Activated naive CD8-positive, alpha-beta T cell treated with anti-CD3 and anti-CD28 coated beads, Interleukin-2, amount 50 U/mL, for 16 hours (primary cell): ENCODE measurements at places on chromosomes 1 and 21.

- DNase-seq, result no peak
Observed at GRCh38 chr1:30888391-30888790, 20.2 kb downstream of the SDC3 start.

DNA sequence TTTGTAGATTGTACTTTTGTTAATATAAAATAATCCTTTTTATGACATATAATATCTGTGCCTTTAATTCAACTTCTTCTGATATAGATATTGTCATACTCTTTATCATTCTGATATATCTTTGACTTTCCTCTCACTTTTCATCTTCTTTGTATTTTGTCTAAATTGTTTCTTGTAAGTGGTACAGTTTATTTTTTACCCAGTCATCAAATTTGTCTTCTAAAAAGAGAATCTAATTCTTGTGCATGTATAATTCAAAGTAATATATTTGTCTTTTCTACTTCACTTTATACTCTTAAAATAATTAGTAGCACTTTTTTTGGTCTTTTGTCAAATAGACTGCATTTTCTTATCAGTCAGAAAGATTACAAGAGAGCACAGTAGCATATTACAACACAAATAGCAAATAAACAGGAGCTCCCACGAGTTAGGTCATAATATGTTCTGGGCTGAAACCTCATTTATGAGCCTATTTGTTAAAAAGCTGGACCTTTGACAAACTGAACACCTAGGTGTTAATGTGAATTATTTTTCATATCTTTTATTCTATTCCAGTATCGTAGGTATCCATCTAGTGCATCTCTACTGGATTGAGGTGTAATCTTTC, 379.7 kb upstream of the B3GALT2 start:
- no peak for DNase-seq

GRCh38 chr1:10516925-10517676, 42.4 kb downstream of the PEX14 start:
- no peak for DNase-seq

- no peak for DNase-seq
Observed at GRCh38 chr21:46498335-46499050, 39.8 kb downstream of the DIP2A start.

DNA sequence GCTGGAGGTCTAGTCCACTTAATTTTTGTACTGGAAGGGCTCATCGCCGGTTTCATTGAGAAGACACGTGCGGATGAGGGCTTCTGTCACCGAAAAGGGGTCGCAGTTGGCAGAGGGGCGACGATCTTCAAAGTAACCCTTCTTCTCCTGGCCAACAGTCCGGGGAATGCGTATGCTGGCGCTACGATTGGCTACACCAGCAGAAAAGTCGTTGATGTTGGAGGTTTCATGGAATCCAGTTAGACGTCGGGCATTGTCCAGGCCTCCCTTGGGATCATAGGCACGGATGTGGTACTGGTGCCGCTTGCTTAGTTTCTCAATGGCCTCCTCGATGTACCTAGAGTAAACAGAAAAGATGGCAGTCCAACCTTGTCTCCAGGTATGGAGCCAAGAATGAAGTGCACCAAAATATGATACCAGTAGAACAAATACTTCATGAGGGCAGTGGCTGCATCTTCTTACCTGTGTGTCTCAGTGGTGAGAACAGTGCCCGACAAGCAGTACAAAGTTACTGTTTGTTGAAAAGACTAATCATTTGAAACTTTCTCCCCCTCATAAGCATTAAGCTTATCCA, 7.1 kb downstream of the GLUL start:
- DNase-seq, result no peak

GRCh38 chr1:41454406-41454805, 30.1 kb downstream of the EDN2 start:
- DNase-seq, result no peak

DNA sequence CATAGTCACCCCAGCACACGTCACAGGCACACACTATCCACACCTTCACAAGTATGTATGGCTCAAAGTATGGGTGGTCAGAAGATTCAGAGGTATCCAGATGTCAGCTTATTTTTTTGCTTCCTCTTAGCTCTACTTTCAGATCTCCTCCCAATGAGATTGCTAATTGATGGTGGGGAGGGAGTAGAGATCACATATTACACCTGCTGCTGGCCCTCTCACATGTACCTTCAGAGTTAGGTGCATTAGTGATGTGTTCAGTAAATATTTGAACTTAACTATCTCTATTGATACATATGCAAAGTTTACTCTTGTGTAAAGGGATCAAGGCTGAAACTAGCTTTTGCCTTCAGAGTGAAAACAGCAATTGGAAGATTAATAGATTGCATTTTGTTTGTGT, 262.6 kb downstream of the PCP4 start:
- no peak for DNase-seq

GRCh38 chr1:181497870-181498269, 14.6 kb downstream of the CACNA1E start:
- no peak for DNase-seq

DNA sequence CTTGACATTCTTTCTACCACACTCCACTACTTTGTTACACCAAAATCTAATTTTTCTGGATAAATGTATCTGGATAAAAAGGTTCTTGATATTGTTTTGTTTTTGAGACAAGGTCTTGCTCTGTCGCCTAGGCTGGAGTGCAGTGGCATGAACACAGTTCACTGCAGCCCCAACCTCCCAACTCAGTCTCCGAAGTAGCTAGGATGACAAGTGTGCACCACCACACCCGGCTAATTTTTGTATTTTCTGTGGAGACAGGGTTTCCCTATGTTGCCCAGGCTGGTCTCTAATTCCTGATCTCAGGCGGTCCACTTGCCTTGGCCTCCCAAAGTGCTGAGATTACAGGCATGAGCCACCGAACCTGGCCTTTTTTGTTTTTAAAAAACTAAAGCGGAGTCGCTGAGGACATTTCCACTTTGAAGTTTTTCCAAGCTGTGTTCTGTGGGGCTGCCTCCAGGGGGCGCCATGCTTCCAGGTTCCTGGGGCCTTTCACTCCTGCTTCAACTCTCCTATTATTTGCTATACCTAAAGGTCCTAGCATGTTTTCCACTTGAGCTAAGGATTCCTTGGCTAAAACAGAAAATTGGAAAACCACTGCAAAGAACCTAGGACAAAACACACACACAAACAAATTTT, 14.1 kb upstream of the NCMAP start:
- DNase-seq, result no peak

DNA sequence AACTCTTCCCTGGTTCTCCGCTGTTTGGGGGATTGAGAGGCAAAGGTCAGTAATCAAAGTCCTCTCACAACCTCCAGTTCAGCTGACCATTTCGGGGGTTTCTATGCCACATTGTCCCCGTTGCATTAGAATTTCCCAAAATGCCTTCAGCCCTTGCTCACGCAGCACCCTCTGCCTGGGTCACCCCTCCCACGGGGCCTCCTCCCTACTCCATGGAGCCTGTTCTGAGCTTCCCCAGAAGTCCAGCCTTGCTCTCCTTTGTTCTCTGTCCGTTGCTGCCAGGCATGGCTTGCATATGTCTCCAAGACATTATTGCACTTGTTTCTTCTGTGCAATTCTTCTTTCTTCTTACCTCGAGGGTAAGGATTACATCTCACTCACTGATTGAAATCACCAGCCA, 16.5 kb downstream of the DMRTB1 start:
- no peak for DNase-seq

DNA sequence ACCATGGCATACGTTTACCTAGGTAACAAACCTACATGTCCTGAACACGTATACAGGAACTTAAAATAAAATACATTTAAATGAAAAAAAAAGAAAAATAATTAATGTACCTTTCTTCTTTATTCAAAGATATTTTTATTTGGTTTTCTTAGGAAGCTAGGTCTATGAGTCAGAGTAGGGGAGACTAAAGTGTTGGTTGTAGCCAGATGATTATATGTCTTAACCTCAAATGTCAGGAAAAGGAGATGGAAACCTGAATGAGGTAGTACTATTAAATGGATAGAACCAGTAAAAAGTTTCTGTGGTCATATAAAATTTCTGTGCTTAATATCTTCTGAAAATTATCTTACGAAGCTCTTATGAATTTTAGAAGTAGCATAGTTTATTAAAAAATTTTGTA, 275.8 kb downstream of the KCTD3 start:
- DNase-seq, result no peak

GRCh38 chr1:244840219-244840794, 4.8 kb downstream of the COX20 start:
- DNase-seq, result no peak

GRCh38 chr1:24966121-24966723, 36.1 kb upstream of the RUNX3 start:
- DNase-seq, result no peak

DNA sequence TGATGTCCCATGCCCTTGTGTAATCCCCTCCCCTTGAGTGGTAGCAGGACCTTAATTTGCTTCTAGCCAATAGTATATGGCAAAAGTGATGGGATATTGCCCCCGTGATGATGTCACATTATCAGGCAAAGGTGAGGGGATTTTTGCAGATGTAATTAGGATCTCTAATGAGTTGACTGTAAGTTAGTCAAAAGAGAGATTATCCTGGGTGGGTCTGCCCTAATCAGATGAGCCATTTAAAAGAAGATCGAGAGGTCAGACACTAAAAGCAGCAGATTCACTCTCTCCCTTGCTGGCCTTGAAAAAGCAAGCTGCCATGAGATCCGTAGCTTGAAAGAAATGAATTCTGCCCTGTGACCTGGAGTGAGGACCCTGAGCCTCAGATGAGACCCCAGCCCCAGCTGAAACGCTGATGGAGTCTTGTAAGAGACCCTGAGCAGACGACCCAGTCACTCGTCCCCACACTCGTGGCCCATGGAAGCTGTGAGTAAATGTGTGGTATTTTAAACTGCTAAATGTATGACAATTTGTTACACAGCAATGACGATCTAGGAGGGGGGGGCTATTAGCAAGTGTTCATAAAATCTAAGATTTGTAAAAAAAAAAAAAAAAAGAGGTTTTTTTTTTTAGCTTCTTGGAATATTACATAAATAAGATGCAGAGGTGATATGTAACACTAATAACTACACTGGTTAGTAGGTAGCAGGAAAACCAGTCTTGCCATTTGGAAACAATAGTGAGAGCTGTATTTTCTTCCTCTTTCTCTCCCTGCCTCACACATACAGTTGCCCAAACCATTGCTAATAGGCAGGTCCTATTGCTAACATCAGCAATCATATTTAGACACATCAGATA, 50.3 kb upstream of the TARBP1 start:
- no peak for DNase-seq

- DNase-seq, result no peak
Observed at GRCh38 chr1:234583755-234584419, 26.1 kb downstream of the IRF2BP2 start.

GRCh38 chr1:111467865-111468716, 5.7 kb upstream of the C1orf162 start:
- DNase-seq, result no peak

GRCh38 chr1:77824694-77825093, 45.2 kb downstream of the MIGA1 start:
- no peak for DNase-seq

- DNase-seq, result no peak
Observed at GRCh38 chr1:227318853-227319607, 738 bp upstream of the CDC42BPA start.

DNA sequence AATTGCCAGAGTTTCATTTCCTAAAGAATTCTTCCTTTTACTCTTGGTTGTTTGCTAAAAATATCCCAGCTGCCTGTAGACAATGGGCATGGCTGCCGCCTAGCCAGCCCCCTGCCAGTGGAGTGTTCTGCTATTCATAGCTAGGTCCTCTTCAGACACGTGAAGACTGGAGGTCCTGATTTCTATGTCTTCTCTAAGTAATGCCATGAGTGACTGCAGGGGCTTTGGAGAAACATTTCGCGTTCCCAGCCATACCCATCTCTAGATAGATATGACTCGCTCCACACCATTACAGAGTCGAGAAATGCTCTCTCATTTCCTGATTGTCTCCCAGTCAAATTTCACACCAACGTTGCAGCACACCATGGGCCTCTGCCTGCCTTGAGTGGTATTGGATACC, 99.5 kb upstream of the BACE2 start:
- no peak for DNase-seq

- DNase-seq, result peak; percentile 82
Observed at GRCh38 chr1:155208541-155209311, at the start of gene MTX1. Gene MTX1 (plus strand): TSS chr1:155208695. CDS start chr1:155208805, 110 bp downstream.

GRCh38 chr1:62964141-62964540, 180.2 kb downstream of the ATG4C start:
- DNase-seq, result no peak

- DNase-seq, result no peak
Observed at GRCh38 chr1:50427086-50427817, 4.0 kb upstream of the DMRTA2 start.

- no peak for DNase-seq
Observed at GRCh38 chr1:224489534-224490365, 55.2 kb upstream of the WDR26 start.

DNA sequence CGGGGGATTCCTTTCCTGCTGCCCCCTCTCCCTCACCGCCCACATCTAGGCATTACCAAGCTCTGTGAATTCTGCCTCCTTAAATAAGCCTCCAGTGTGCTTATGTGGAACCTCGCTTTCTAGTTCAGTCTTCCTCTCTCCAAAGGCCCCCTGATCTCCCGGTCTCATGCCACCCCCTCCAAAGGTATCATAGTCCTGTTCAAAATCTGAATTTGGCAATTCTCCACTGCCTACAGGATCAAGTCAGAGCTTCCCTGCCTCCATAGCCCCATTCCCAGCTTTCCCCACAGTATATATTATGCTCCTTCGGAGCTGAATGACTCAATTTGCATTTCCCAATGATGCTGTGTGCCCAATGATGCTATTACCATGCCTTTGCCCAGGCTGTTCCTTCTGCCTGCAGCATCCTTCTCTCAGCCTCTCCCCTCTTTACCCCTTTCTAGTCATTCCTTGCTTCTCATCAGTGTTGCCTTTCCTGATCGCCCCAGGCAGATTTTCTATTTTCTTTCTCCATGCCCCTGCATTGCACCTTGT, 1.7 kb downstream of the AZIN2 start:
- no peak for DNase-seq

DNA sequence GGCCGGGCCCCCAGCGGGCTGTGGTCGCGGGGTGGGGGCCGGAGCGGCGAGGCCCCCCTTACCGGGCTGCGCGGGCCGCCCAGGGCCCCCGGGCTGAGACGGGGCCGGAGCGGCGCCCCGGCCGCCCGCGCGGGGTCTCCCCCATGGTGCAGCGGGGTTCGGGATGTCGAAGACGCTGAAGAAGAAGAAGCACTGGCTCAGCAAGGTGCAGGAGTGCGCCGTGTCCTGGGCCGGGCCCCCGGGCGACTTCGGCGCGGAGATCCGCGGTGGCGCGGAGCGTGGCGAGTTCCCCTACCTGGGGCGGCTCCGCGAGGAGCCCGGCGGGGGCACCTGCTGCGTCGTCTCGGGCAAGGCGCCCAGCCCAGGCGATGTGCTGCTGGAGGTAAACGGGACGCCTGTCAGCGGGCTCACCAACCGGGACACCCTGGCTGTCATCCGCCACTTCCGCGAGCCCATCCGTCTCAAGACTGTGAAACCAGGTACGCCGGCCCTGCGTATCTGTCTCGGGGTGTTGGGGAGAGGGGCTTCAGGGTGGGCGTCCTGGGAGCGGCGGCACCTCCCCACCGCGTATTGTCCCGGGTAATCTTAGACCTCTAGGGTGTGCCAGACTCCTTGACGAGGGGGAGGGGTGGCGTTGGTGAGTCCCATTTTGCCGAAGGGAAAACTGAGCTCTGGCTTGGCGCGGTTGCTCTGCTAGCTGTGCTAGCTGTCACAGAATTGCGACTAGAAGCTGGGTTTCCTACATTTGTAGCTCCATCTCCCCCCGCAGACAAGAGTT, 745 bp downstream of the MAGI3 start:
- DNase-seq, result no peak
